ENCODE measurements at places on chromosomes 12 and 14. TPM values are rescaled to one million over a fixed set of nuclear protein-coding genes. Genes with fewer than 3 reads are reported as not detected.

- no peak for DNase-seq
These were observed 79.5 kb downstream of the GALNT9 start for GRCh38 chr12:132249689-132250478.

- no peak for DNase-seq
These were observed 234.7 kb upstream of the E2F7 start for GRCh38 chr12:77299910-77300669.

DNA sequence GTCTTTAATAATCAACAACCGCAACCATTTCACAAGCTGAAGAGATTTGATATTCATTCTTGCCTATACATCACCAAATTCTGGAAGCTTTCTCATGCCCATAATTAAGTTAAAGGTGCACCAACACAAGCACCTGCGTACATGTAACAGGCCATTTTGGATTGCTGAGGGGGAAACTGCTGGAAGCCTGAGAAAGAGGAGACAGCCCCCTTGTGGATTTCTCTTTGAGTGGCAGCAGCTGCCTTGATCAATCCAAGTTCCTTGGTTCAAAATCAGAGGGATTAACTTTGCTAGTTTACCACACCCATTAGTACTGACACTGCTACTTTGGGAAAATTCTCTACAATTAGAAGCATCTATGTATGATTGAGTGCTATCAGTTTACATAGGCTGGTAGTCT, 321.1 kb downstream of the NOVA1 start:
- DNase-seq = no peak

- DNase-seq = no peak
These were observed 40.9 kb downstream of the VWF start for GRCh38 chr12:6083601-6084000.

DNA sequence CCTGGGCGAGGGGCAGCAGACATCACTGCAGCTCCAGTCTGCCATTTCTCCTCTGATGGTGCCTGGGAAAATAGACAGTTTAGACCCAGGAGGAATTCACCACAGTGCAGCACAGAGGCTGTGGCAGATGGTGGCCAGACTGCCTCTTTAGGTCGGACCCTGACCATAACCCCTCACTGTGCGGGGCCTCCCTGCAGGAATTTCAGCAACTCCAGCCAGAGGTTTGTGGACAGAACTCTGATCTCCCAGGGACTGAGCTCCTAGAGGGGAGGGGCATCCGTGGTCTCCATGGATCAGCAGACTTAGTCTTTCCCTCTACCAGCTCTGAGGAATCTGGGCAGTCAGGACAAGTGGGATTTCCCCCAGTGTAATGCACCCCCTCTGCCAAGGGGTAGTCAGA, 106.5 kb downstream of the ZC3H14 start:
- DNase-seq = no peak

- DNase-seq = no peak
These were observed 3.7 kb downstream of the MAX start for GRCh38 chr14:65098586-65098985.

GRCh38 chr14:73696466-73697400, 17.5 kb downstream of the PNMA1 start:
- no peak for DNase-seq

GRCh38 chr14:51095854-51096823, 1.2 kb upstream of the TRIM9 start:
- DNase-seq = no peak

- DNase-seq = no peak
These were observed 34.6 kb downstream of the ADGRD1 start for GRCh38 chr12:130988261-130988660.

- DNase-seq = no peak
These were observed 644.9 kb upstream of the FLRT2 start for GRCh38 chr14:84885061-84885460.

DNA sequence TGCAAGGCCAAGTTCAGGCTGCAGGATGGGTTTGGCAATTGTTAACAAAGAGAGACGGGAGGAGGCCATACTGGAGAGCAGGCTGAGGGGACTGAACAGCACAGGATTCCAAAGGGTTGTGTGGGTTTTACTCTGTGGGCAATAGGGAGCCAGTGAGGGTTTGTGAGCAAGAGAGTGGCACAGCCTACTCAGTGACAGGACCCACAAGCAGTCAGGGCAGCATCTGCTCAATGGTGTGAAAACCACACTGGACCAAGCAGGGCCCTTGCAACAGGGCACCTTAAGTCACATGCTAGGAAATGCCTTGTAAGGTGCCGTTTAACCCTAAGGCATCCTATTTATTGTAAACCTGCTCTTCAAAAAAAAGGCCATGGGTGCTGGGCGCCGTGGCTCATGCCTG, 22.0 kb downstream of the SYNE3 start:
- no peak for DNase-seq

- DNase-seq = no peak
These were observed 527.7 kb downstream of the FUT8 start for GRCh38 chr14:65940056-65940735.

- DNase-seq = no peak
These were observed 509.8 kb downstream of the GLT1D1 start for GRCh38 chr12:129363041-129363440.

DNA sequence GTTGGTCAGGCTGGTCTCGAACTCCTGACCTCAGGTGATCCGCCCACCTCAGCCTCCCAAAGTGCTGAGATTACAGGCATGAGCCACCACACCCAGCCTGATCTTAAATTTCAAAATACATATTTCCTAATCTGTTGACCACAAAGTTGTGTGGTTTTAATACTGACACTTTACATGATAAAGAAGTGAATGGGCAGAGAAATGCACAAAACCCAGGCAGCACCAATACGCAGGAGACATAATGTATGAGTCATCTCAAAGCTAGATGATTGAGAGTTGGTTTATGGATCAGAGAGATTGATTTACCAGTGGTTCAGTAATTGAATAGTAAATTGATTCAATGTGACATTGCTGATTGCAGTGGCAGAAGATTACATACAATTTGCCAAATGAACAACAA, 19.2 kb upstream of the PPP2R5E start:
- no peak for DNase-seq

GRCh38 chr12:51217968-51218606, at the start of gene POU6F1:
TSS of gene POU6F1 (minus strand) at chr12:51218062. CDS start at chr12:51206836, 11,226 bp downstream.
- peak; percentile 93 for DNase-seq

- no peak for DNase-seq
These were observed 45.1 kb downstream of the AREL1 start for GRCh38 chr14:74667758-74668157.

GRCh38 chr14:51981218-51981854, 8.0 kb upstream of the RTRAF start:
- DNase-seq = no peak

GRCh38 chr14:81555051-81555450, 21.4 kb upstream of the SEL1L start:
- DNase-seq = no peak

DNA sequence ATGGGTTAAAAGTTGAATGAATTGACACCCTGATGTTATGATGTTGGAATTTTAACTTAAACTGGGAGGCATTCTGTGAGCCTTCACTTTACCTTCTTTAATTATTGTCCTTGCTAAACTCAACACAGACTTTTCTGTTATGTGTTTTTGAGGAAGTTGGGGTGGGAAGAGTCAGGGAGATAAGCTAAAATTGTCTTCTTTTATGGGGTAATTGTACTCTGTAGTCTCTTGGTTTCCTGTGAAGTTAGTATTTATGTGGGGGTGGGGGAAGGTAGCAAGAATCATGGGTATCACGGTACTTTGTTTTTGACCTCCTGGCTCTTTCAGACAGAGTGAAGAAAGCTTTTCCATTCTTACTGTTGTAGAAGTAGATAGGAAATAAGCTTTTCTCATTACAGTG, 32.9 kb downstream of the RAB21 start:
- no peak for DNase-seq

GRCh38 chr12:14284184-14284722, 81.2 kb upstream of the ATF7IP start:
- DNase-seq = no peak

DNA sequence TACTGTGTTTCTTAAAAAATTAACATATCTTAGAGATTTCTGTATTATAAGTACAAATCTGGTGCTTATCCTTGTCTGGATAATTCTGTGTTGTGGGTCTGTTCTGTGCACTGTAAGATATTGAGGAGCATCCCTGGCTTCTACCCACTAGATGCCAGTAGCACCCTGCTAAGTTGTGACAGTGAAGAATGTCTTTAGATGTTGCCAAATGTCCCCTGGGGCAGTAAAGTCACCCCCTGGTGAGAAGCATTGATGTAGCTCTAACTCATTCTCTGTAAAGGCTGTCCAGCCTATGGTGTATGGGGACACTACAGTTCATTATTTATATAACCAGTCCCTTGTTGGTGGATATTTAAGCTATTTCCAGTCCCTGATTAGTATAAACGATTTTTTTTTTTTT, 31.4 kb downstream of the MAP1LC3B2 start:
- DNase-seq = no peak

- DNase-seq = no peak
These were observed 38.5 kb downstream of the SPTB start for GRCh38 chr14:64841121-64841651.

DNA sequence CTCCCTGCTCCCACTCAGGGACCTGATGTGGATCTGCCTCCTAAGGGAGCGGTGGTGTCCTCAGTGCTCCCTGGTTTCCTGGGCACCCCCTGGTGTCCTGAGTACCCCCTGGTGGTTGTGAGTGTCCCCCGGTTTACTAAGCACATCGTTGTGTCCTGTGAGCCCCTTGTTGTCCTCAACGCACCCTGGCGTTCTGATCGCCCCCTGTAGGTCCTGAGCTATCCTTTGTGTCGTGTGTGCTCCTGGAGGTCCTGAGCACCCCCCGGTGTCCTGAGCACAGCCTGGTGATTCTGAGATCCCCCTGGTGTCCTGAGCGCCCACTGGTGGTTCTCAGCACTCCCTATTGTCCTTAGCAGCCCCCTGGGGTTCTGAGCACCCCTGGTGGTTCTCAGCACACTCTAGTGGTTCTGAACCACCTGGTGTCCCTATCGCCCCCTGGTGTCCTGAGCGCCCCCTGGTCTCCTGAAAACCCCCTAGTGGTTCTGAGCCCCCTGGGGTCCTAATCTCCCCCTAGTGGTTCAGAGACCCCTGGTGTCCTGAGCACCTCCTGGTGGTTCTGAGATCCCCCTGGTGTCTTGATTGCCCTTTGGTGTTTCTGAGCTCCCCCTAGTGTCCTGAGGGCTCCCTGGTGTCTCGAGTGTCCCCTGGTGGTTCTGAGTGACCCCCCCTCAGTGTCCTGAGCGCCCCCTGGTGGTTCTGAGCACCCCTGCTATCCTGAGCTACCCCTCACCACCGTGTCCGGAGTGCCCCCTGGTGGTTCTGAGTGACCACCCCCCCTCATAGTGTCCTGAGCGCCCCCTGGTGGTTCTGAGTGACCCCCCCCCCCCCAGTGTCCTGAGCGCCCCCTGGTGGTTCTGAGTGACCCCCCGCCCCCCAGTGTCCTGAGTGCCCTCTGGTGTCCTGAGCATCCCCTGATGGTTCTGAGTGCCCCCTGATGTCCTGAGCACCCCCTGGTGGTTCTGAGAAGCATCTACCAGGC, 615.1 kb downstream of the TMEM121 start:
- DNase-seq = peak; percentile 39

GRCh38 chr12:88546853-88547252, 33.4 kb downstream of the KITLG start:
- DNase-seq = no peak

DNA sequence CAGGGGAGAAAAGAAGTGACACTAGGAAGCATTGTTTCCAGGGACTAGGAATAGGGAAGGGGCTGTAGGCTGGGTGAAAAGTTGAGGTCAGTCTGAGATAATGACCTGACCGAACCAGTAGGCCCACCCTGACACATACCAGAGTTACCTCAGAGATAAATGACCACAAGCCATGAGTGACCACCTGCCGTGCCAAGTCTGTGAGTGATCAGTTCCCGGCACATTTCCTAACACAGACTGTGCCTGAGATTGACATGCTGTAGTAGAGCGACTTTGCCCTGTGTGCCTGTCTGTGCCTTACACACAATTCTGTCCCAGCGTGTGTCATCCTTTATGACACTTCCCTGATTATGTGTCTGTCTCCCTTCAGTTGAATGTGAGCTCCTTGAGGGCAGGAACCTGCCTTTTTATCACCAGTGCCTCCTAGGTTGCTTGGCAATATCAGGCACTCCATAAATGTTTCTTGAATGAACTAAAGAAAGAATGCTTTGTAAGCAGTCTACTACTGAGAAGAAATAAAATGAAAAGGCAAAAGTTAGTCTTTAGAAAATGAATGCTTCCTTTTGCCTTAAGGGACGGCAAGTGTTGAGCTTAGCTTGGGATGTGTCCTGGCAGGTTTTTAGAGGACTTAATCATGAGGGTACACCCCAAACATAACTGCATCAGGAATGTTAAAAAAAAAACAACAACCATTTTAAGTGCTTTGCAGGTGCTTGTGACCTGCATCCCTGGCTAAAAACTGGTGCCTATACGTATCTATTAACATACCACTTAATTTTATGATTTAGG, 9.6 kb upstream of the SSPN start:
- no peak for DNase-seq

DNA sequence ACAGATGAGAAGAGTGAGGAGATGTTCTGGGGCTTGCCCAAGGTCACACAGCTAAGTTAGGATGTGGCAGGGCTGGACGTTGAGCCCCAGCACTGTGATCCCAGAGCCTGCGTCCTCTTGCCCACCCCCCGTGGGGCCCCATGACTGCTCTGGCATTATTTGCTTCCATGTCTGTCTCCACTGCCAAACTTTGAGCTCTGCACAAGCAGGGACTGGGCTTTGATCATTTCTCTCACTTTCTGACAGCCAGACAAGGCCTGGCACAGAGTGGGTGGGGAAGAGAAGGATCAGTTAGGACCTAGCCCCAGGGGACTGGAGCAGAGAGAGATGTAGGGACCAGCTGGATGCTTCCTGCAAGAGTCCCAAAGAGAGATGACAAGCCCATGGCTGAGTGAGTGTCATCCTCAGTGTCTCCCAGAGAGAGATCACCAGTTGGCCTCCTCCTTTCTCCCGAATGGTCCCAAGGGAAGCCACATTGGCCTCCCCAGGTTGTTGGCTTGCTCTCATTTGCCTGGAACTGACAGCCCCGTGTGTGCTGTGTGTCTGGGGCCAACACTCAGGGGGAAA, 126.7 kb upstream of the PWP1 start:
- DNase-seq = no peak

DNA sequence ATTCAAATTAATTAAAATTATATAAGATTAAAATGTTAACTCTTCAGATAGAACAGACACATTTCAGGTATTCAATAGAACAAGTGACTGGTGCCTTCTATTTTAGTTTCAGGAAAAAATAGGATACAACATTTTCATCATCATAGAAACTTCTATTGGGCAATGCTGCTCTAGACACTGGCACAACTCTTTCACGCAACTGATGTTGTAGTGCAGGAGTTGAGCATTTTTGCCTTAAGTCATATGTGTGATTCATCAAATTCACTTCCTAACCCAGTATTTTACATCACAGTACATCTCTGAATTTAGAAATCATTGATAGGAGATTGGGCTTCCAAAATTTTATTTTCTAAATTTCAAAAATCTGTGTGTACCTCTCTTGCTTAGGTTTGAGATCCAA, 215.4 kb upstream of the DIO2 start:
- DNase-seq = no peak

The MAP1LC3B2 gene
- 3.0 TPM for total RNA-seq

The KCNK10 gene
- not detected for total RNA-seq

The CD4 gene
- total RNA-seq = 6.6 TPM

The TAS2R8 gene
- not detected for total RNA-seq

The KRT72 gene
- total RNA-seq = not detected

The GLI1 gene
- 0.98 TPM for total RNA-seq

All from esophagus muscularis mucosa (tissue), 4 donors.